ENCODE measurements at places on chromosomes 11 and 22.

- DNase-seq, result no peak
These were observed 10.6 kb downstream of the ACAT1 start for GRCh38 chr11:108131993-108132392.

DNA sequence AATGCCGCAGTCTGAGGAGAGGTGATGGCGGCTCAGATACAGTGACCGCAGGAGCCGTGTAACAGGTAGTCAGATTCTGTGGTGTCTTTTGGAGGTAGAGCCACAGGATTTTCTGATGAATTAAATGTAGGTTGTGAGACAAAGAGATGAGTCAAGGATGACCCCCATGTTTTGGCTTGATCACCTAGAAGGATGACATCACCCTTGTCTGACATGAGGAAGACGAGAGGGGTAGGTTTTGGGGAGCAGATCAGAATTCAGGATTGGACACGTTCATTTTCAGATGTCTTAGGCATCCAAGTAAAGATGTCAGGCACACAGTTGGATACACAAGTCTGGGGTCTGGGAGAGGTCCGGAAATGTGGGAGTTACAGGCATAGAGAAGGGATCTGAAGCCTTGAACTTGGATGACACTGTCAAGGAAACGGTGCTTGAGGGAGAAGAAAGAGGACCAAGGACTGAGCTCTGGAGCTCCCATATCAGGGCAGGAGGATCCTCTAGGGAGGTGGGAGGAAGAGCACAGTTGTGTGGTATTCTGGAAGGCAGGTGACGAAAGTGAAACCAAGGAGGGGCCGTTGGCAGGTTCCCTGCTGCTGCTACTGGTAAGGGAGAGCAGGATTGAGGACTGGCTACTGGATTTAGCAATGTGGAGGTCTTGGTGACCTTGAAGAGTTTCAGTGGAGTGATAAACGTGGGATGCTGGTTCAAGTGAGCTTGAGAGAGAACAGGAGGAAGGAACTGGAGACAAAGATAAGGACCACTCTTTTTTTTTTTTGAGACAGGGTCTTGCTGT is 12.6 kb upstream of the GDPD5 start:
- no peak for DNase-seq

DNA sequence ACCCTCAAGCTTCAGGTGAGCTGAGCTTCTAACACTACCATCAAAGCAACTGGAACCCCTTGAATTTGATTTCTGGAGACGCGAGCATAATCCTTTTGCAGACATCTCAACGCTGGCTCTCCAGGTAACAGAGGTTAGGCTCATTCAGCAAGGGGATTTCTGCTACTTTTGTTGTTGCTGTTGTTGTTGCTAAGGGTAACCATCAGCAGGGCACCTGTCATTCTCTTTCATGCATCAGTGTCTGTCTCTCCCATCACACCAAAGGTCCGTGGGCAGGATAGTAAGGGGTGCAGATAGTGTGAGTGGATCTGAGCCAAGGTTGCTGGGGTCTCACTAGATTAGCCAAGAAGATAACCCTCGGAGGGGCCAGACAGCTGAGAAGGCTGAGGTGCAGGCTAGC is 90.3 kb downstream of the TP53I11 start:
- DNase-seq, result no peak

GRCh38 chr11:108654994-108655631 is 9.8 kb upstream of the DDX10 start:
- DNase-seq, result no peak

DNA sequence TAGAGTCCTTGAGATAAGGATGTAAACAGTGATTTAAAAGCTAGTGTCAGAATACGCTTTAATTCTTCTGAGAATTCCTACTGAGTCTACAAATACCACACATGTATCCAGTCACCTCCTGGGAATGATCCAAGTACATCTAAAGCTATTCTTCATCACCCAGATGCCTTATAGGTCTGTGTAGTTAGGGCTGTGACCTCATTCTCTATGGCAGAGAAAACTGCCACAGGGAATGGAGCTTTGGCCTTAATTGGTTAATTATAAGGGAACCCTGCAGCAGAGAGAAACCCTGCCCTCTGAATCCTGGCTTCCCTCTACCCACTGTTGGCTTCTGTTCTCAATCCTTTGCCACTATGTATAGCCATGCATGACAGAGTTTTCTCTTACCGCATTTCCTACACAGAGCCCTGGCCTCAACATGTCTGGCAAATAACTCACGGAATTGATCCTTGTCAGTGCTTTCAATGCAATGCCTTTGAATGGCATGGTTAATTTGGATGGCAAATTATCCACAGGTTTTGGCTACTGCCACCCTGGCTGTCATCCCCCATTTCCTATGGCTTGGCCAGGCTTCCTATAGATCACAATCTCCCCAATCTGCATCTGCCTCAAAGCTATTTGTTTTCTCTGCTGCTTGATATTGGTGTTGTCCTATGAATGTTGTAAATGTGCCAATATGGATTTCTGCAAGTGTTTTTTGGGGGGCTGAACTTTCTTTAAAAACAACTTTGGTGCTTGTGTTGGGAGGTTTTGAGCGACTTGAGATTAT is 2.9 kb downstream of the DIXDC1 start:
- DNase-seq, result no peak

- DNase-seq, result no peak
These were observed 838 bp downstream of the WNT11 start for GRCh38 chr11:76205252-76206076.

DNA sequence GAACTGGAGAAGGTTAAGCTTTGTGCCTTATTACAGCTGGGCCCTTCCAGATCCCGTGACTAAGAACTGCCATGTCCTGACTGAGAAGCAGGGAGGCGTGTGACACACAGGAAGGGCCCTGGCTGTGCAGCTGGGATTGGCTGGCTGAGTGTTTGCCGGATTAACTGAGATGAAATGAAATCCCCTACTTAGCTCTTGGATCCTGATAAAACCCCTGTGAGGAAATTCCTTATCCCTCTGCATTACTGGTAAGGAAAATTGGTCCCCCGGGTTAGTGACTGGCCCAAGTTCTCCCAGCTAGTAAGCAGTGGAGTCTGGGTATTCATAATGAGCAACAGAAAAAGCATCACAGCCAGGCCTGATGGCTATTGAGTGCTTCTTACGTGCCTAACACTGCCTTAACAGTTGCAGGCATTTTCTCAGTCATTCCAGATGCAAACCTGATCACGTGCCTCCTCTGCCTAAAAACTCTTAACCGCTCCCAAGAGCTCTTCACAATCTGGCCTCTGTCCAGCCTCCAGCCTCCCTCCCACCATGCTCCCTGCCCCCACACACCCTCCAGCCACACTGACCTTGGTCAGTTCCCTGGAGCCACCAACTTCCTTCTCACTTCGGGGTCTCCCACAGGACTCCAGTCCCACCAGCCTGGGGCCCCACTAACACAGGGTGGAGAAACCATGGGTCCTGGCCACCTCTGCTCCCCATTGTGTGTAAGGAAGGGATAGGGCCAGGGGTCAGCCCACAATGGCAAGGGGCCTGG is 37.8 kb downstream of the ARRB1 start:
- DNase-seq, result no peak

DNA sequence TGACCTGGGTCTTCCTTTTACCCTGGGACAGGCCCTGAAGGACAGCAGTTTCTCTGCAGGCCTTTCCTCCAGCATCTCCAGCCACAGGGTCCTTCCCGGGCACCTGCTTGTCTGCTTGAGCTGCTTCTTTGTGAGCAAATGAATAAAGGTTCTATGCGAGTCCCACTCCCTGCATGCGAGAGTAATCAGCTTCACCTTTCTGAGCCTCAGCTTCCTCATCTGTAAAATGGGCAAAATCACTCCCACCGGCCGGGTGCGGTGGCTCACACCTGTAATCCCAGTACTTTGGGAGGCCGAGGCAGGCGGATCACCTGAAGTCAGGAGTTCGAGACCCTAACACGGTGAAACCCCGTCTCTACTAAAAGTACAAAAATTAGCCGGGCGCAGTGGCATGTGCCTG is 31.1 kb downstream of the IFT27 start:
- no peak for DNase-seq

GRCh38 chr11:27385245-27385644 is 22.2 kb upstream of the CCDC34 start:
- DNase-seq, result no peak

DNA sequence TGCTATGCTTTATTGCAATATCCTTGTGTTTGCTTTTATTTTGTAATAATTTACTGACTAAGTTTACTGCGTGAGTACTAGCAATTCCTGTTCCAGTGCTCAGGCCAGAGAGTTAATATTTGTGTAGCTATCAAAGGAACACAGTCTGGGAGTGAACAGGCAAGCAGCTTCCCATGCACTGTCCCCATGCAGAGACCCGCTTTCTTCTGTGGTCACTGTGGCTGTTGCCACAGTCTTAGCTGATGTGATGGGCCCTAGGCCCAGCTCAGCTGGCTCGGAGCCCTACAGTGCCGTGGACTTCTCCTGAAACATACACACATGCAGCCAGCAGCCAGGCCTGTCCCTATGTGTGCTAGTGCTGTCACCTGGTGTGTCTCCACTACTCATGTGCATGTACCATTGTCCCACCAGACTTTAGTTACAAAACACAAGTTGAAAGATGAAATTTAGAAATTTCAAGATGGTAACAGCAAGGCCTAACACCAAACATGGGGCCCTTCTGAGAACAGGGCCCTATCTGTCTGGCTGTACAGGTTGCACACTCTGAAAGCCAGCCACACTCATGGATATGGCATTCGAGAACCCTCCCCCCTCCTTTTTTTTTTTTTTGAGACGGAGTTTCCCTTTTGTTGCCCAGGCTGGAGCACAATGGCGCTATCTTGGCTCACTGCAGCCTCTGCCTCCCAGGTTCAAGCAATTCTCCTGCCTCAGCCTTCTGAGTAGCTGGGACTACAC is 12.3 kb upstream of the SCUBE2 start:
- DNase-seq, result no peak

GRCh38 chr11:47057365-47057764 is 119.3 kb downstream of the ARFGAP2 start:
- DNase-seq, result no peak

DNA sequence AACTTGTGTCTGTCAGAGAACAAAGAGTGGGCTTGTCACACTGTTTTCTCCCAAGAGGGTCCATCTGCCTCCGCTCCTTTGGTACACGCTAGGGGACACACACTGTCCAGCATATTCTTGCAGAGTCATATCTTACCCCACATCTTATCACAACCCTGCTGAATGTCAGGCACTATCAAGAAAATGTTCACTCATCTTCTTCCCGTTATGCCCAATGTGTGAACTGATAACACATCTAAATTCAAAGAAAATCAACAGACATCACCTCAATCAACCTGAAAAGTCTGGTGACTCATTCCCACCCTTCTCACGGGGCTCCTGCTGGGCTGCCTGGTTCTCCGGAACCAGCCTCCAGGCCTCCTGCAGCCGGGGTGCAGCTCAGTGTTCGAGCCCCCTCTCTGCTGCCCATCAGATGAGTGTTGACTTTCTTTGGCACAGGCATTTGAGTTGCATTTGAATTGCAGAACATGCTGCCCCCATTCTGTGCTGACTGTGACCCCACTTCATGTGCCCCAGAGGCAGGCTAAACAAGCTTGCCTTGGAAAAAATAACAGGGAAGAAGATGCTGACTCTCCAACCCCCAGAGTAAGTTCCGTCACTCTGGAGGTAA is 19.4 kb downstream of the GRAP2 start:
- DNase-seq, result no peak

GRCh38 chr22:24097961-24098391 is 83.3 kb upstream of the SUSD2 start:
- DNase-seq, result no peak

GRCh38 chr11:6604081-6604626 is 580 bp downstream of the ILK start:
- DNase-seq, result peak; percentile 28

DNA sequence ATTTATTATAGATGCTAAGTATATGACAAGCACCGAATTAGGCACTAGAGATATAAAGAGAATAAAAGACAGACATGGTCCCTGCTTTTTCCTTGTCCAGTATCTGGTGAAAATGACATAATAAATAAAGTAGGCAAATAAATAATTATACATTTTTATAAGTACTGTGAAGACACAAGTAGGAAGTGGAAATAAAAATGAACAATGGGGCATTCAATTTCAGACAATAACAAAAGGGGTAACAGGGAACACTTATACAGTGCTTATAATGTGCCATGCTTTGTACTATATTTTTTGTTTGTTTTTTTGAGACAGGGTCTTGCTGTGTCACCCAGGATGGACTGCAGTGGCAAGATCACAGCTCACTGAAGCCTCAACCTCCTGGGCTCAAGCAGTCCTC is 4.3 kb downstream of the KBTBD3 start:
- DNase-seq, result no peak

- DNase-seq, result no peak
These were observed 153.4 kb downstream of the JRKL start for GRCh38 chr11:96543177-96543576.

GRCh38 chr11:92692826-92693546 is 276.5 kb upstream of the MTNR1B start:
- no peak for DNase-seq

GRCh38 chr22:23862103-23862502 is 4.4 kb downstream of the SLC2A11 start:
- no peak for DNase-seq

DNA sequence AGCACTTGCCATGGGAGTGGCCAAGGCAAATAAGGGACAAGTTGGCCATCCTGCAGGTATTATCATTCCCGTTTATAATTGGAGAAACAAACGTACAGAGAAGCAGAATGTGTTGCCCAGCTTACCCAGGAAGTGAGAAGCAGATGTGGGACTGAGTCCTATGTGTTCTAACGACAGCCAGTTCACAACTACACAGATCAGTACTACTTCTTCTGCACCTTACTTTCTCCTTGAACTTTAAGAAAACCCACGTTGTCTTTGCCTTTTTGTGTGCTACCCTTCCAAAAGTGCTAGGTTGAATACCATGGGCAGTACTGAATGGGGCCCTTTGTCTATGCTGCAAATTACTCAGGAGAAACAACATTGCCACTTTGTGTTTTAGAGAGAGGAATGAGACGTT is 62.8 kb upstream of the BLID start:
- no peak for DNase-seq

DNA sequence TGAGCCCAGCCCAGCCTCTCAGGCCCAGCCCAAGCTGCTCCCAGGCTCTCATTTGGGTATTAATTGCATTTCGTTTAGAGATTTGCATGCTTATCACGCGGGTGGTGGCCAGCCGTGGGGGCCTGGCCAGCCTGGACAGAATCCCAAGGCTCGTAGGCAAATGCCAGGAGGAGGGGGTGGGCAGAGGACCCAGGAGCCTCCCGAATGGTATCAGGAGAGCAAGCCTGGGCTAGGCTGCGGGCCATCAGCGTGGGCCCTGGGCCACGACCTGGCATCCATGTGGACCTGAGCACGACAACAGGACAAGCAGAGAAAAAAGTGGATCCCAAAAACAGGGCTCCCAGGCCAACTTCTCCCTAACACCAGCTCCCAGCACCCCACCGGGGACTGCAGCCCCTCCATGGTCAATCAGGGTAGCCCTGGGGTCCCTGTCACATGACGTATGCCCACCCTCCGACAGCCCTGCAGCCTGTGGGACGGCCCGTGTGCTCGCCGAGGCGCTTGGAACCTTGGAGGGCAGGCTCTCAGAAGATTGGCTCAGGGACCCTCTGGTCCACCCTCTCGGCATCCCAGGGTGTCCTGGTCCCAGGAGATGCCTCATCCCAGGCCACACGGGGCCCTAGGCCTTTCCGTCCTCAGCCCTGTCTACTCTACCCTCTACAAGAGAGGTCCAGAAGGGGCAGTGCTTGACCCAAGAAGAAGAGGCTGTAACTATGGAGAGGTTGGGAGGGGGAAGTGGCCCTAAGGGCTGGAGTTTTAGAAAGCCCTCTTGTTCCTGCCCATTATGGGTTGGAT is 8.8 kb downstream of the ASCL2 start:
- DNase-seq, result no peak
